Psoas muscle (tissue), 8 donors: ENCODE measurements at places on chromosomes 3 and 15. TPM values are rescaled to one million over a fixed set of nuclear protein-coding genes. Genes with fewer than 3 reads are reported as not detected.

GRCh38 chr3:3766140-3766539 is 33.1 kb upstream of the LRRN1 start:
- no peak for DNase-seq

DNA sequence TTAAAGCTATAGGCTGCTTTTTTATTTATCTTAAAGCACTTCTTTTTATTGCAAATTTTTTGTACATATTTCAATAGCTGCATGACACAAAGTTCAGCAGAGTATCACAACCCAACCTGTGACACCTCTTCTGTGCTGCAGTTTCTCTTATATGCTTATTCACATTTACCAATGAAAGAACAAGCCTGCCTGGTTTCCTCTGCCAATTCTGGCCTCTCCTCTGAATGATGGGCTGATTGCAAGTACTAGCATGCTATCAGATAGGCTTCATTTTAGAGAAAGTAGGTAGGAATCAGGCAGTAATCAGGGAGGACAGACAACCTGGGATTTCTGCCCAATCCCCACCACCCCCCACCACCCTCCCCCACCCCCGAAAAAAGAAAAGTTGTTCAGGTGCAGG is 26.6 kb downstream of the ACKR4 start:
- DNase-seq, result no peak

DNA sequence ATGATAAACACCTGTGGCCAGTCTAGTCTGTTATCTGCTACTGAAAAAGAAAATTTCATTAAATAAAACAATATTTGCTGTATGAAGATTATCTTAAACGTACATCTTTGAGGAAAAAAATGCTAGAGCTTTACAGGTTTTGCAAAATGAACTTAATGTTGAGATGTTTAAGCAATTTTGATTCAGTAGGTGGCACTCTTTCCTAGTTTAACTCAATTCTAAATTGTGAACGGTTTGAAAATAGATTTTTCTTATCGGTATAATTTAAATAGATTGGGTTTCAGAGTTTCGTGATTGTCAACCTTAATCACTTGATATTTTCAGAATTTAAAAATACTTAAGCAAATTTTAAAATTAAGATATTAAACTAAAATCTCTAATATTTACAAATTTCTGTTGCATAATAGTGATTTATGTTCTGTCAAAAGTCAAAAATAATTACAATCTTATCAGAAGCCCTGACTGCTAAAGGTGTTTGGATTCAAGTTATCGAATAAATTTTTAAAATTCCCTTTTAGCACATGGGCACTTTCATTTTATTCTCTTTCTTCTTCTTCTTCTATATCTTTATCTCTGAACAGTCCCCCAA is 7.0 kb upstream of the RNF111 start:
- DNase-seq, result no peak

The TMEM158 gene
- total RNA-seq, result 1.5 TPM

GRCh38 chr3:97579365-97579764 is 185.2 kb upstream of the ARL6 start:
- DNase-seq, result no peak
